Activated CD4-positive, CD25-positive, alpha-beta regulatory T cell (primary cell): ENCODE measurements at places on chromosomes 4 and X.

DNA sequence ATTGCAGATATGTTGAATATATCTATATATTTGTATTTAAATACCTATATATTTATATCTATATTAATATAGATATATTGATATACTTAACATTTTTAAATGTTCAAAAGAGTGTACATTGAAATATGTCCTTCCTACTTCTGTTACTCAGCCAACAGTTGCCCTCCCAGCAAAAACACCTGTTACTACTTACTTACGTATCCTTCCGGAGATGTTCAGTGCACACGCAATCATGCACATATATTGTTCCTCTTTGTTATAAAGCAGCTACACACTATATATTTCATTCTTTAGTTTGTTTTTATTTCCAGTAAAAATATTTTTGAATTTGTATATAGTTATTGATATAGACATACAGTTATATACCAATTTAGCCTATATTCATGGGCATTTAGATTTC, 142.3 kb downstream of the ARHGAP24 start:
- DNase-seq = no peak

GRCh38 chr4:145860446-145860845, 78.2 kb downstream of the ZNF827 start:
- no peak for DNase-seq

- no peak for DNase-seq
Observed at GRCh38 chr4:74158466-74159142, 686 bp downstream of the MTHFD2L start.

DNA sequence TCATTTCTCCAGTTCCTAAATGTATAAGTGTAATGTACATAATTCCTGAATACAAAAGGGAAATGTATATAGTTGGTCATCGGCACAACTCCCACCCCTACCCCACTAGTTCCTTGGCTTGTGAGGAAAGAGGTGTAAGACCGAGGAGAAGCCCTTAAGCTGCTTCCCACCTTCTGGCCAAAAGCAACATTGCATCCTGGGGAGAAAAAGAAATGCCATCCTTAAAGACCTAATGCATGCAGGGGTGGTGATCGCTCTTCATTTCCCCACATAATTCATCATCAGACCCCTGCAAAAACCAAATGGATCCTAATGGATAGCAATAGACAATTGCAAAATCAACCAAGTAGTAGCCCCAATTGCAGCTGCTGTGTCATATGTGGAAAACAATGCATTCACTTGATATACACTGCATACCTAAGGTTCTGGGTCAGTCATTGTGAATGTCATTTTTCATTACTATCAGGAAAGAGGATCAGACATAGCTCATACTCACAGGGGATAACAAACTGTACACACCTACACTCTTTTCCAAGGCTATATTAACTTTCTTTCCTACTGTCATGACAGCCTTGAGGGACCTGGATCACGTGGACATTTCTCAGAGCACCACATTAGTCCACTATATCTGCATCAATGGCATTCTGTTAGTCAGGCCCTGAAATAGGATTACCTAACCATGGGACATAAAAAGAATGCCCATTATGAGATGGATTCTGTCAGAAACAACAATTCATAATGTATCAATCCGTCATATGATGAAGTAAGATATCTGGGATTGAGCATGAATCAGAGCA, 31.7 kb upstream of the NFXL1 start:
- DNase-seq = no peak

DNA sequence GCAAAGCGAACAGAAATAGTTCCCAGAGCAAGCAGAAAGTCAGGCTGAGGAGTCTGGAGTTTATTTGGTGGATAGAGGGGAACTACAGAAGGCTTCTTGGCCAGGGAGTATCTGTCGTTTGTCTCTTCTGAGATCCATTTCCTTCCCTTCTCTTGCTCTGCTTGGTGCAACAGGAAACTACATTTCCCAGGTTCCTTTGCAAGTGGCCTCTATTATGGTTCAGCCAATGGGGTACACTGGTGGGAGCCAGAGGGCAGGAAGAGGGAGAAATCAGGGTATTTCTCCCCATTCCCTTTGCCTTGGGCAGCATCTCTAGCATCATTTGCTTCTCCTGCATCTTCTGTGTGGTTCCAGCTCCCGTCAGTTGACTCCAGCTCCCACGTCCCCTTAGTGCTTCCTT, 142.1 kb downstream of the BCOR start:
- DNase-seq = no peak

DNA sequence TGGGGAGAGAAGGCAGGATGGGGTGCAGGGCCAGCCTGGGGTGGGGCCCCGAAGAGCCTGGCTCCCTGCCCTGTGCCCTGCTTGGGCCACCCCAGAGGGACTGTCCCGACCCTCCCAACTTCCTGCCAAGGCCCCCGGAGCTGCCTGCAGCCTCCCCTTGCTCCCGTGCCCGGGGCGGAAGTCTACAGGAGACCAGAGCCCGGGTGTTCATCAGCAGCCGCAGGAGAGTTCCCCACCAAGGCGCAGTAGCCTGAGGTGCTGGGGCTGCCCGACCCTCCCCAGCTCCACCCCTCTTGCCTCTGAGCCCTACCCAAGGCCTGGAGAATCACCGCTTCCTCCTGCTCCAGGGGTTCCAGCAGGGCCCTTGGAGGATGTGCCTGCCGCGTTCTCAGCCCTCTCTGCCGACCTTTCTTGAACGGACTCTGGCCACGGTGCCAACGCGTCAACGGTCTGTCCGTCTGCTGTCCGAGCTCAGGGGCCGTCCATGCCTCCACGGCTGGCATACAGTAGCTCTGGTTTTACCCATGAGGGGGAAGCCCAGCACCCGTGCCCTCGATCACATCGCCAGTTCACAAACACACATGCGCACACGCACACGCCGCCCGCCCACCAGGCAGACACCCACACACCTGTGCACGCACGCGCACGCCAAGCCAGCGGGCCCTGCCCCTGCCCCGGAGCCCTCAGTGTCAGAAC, 36.0 kb upstream of the SPON2 start:
- no peak for DNase-seq

DNA sequence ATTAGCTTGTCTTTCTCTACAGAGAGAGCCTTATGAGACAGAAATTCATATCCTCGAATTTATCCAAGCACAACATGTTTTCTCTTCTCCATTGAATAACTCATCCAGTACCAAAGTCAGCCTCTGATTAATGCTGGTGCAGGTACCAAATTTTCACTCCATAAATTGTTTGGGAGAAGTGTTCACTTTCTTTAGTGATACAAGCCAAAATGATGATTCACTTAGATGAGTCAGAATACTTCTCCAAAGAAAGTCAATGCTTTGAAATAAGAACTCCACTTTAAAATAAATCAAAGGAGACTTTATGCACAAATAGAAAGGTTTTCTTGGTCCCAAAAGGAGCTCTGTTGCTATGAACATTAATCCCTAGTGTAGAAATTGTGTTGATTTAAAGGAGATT, 60.2 kb downstream of the MAOB start:
- no peak for DNase-seq

DNA sequence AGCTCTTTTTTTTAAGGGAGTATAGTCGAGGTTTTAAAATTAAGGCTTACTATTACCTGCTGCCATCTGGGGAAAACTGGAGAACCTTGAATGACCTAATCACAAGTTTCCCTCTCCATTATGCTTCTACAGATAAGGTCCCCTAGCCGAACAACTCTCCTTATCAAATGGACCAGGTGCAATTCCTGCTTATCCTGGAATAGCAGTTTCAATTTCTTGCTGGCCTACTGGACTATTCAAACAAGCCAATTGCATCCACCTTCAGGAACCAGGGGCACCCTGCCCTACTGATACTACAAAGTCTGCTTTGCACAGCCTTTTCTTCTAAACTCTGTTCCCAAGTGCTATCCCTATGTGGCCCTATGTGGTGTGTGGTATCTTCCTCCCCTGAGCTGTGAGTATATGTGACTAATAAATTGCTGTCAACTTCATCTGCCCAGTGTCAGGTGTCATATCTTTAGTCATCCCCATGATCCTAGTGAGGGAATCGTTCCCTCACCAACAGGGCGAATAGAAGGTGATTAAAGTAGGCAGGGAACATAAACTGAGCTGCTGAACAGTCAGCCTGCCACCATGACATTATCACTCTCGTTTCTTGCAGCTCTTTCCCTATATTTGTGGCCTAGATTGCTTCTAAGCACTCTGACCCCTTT, 128.5 kb downstream of the ATG4A start:
- no peak for DNase-seq

DNA sequence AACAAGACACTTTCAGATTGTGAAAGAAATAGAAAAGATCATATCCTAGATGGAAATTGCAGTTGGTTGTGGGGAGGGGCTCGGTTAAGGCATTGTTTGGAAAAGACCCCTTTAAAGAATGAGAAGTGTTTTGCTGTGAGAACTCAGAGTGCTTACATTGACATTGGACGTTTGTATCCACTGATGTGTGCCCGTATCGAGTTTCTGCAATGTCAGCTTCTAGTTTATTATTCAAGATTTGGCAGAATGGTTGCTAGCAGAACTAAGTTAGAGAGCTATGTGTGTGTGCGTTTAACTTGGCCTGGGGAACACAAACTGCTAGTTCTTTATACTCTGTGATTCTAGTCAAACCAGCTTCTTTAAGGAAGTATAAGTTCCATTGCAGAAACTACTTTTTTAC, 2702.5 kb downstream of the PCDH7 start:
- no peak for DNase-seq

- no peak for DNase-seq
Observed at GRCh38 chr4:187289371-187289770, 565.7 kb upstream of the FAT1 start.

DNA sequence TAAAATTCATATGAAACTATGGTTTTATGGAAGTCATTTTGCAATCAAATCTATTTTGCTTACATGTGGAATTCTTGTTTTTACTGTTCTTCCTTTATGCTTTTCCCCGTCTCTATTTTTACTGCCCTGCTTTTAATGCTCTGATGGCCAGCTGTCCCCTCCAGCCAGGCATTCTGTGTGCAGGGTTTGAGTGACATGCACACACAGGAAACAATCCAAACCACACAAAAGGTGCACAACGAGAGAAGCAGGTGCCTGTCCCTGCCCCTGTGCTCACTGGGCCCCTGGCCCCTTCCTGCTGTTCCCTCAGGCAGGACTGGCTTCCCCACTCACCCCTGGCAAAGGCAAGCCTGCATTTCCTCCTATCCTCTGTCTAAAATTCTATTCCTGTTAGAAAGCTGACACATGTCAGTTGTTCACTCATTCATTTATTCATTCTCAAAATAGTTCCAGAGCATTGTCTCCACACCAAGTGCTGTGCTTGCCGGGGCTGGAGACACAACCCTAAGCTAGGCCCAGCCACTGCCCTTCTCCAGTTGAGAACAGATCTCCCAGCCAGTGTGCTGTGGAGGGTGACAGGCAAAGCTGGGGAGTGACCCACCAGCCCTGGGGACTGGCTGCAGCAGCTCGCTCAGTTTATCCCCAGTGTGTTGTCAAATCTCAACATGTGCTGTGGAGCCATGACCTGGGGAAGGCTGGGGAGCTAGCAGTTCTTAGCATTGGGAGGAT, 346.3 kb downstream of the FBXW7 start:
- DNase-seq = no peak

- no peak for DNase-seq
Observed at GRCh38 chr4:20046931-20047677, 204.6 kb upstream of the SLIT2 start.

- no peak for DNase-seq
Observed at GRCh38 chr4:137129441-137129840, 402.9 kb downstream of the PCDH18 start.

- no peak for DNase-seq
Observed at GRCh38 chr4:2092669-2093053, 33.5 kb downstream of the NAT8L start.

DNA sequence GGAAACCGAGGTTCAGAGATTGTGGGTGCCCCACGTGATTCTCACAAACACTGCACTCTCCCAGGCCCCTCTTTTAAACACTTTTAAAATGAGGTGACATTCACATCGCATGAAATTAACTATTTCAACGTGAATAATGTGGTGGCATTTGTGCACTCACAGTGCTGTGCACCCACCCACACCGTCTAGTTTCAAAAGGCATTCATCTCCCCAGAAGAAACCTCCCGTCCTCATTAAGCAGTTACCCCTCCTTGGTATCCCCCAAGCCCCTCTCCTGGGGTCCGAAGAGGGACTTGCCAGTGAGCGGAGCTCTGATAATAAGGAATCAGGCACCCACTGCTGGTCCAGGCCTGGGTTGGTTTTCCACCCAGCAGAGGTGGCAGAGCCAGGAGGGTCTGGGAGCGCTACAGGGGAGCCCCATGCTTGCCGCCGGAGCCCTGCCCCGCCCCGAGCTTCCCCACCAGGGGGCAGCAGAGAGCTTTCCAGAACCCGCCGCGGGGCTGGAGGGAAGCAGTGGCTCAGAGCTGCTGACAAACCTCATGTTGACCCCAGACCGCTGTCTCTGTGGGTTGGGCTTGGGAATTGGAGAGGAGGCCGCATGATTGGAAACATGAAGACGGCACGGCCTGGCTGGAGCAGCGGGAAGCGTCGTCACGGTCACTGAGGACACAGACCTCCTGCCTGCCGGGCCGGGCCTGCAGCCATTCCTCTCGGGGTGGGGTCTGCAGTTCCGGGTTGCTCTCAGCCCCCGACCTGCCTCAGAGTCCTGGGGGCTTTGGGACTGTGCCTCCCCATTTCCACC, 27.5 kb upstream of the HTRA3 start:
- DNase-seq = peak; percentile 81

- no peak for DNase-seq
Observed at GRCh38 chr4:140099983-140100382, 54.0 kb downstream of the MAML3 start.

DNA sequence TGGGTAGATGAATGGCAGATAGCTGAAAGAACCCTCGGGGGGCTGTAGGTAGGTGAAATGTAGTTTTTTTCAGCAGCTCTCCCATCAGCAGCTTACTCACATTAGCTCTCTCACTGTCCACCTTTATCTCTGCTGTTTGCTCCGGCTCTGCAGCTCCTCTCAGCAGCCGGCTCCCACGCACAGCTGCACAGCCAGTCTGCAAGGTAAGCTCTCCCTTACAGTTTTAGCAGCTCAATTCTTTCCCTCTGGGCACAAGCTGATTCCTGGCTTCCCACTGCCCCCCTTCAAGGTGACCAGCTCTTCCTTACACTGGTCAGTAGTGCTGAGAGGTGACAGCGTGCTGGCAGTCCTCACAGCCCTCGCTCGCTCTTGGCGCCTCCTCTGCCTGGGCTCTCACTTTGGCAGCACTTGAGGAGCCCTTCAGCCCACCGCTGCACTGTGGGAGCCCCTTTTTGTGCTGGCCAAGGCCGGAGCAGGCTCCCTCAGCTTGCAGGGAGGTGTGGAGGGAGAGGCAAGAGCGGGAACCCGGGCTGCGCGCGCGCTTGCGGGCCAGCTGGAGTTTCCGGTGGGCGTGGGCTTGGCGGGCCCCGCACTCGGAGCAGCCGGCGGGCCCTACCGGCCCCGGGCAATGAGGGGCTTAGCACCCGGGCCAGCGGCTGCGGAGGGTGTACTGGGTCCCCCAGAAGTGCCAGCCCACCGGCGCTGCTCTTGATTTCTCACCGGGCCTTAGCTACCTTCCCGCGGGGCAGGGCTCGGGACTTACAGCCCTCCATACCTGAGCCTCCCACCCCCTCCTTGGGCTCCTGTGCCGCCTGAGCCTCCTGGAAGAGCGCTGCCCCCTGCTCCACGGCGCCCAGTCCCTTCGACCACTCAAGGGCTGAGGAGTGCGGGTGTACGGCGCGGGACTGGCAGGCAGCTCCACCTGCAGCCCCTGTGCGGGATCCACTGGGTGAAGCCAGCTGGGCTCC, 393.6 kb downstream of the CENPC start:
- DNase-seq = no peak

GRCh38 chr4:10050261-10050661, 29.0 kb upstream of the SLC2A9 start:
- no peak for DNase-seq
